NCI-H2171 (cell line): ENCODE measurements at places on chromosomes 5 and 9.

GRCh38 chr9:21095561-21095960 lies 17.8 kb upstream of the IFNB1 start:
- DNase-seq: no peak

DNA sequence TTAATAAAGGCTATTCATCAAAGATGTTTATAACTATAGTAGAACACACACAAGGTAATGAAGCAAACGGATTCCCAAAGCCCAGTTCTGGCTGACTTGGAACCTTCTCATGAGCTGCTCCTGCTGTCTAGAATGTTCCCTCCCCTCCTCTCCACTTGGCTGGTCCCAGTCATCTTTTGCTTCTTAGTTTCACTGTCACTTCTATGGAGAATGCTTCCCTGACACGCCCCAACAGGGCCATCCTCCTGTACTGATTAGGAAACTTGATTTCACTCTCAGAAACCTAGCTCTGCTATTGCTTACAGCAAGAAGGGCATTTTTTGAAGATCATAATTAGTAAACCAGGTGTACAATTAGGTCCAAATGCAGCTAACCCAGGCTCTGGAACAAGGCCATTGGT lies 3.2 kb upstream of the RAPGEF1 start:
- DNase-seq: no peak

- DNase-seq: peak; percentile 92
These were observed at the start of gene COL5A1 for GRCh38 chr9:134641173-134641989. COL5A1 (plus strand) TSS chr9:134641803; CDS start chr9:134642188, 385 bp downstream.

DNA sequence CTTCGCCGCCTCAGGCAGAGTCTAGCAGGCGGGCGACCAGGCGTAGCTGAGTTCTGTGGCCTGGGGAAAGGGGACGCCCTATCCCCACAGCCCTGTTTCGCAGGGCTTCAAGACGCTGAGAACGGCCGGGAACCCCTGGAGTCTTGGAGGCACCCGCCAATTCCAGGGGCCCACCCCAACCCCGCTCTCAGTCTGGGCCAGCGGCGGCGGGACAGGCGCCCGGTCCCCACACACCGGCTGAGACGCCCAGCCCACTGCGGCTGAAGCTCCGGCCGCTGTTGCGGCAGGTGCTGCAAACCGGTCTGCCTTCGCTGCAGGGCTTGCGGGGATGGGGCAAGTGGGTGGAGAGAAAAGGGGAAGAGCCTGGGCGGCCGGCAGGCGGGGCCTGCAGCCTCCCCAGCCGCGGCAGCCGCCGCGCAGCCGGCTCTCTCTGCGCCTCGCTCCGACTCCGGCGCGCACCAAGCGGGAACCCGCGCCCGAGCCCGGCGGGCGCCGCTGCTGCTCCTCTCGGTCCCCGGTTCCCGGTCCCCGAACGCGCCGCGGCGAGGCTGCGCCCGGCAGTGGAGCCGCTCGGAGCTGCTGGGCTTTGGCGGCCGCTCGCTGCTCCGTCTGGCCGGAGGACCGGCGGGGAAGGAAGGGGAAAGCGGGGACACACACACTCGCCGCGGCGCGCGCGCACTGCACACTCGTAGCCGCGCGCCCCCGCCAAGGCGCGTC lies at the start of gene PIP5K1B:
PIP5K1B (plus strand) TSS at position 427 of the 717 bp plus-strand sequence. CDS start 117,375 bp downstream, outside the sequence.
- peak; percentile 23 for DNase-seq

DNA sequence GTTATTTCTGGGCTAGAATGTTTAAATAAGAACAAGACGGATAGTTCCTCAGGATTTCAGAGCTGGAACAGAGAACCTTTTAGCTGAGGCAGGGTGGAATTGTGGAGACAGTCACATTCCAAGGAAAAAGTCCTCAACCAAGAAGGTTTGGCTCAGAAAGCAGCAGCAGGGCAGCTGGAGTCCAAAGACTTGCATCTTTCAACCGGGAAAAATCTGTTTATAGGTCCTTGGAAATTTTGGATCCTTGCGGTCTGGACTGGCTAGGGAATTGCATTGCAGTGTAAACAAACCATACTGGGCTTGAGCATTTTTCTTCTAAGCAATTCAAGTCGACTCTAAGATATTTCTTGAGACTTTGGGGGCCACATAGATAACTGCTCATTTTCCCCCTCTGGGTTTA lies 40.8 kb upstream of the HMHB1 start:
- no peak for DNase-seq

GRCh38 chr5:75050415-75050814 lies 1.9 kb downstream of the GCNT4 start:
- DNase-seq: no peak

GRCh38 chr9:93222890-93223259 lies 38.9 kb downstream of the WNK2 start:
- DNase-seq: no peak

- DNase-seq: no peak
These were observed 1628.7 kb downstream of the MAT2B start for GRCh38 chr5:165134155-165134554.

DNA sequence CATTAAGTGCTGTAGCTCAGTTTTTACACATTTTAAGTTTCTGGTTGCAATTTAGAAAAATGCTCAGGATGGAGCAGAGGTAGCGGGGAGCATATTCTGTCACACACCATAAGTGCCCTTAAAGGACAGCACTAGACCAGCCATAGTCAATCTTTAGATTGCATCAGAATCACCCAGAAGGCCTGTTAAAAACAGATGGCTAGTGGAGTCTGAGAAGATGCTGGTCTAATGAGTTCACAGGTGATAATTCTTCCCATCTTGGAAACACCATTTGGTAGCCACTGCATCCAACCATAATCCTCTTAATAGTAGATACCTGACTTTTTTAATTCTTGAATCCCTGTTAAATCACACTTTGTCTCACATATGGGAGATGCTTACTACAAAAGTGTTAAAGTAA lies 113.2 kb downstream of the CDH18 start:
- DNase-seq: no peak

DNA sequence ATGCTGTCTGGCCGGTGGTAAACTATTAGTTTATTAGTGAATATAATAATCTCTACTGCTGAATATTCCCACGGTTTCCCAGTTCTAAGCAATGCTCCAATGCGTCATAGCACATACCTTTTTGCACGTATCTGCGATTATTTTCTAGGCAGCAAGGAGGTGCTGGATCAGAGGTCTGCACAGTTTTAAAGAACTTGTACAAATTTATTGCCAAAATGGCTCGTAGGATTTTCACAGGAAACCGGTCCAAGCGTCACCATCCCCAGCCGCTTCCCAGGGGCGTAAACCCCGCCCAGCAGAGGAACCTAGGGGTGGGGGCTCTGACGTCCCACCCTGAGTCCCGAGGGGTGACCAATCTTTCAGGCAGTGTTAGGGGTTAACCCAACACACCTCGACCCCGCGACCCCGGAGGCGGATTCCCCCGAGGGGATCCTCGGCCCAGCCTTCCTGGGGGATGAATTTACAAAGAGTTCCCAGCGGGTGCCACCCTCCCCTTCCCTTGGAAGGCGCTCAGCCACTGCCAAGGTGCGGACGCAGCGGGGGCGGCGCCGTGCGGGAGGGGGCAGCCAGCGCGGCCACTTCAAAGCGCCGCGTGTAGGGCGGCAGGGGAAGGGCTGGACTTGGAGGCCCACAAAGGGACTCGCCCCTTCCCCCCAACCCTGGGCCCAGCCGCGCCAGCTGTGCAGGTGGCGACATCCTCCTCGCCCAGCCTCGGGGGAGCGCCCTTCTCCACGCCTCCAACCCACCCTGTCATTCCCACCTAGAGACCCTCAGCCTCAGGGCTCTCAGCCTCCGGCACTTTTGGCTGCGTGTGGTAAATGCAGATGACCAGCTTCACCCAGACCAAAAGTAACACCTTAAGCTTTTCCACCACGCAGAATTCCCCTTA lies 43.5 kb upstream of the TCF7 start:
- no peak for DNase-seq

DNA sequence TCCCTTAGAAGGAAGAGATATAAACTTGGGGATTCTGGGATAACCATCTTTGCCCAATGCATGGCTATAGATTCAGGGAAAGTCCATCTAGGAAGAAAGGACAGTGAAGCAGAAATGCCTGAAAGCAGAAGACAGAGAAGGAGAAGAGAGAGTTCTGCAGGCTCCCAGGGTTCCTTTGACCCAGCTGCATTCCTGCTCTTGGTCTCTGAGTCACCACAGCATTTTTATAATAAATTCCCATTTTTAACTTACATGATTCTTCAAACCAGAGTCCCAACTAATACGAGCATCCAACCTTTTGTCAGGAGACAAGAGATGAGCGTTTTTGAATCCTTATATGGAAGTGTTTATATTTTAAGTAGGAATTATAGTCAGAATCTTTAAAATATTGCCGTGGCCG lies 12.0 kb upstream of the AOPEP start:
- no peak for DNase-seq

DNA sequence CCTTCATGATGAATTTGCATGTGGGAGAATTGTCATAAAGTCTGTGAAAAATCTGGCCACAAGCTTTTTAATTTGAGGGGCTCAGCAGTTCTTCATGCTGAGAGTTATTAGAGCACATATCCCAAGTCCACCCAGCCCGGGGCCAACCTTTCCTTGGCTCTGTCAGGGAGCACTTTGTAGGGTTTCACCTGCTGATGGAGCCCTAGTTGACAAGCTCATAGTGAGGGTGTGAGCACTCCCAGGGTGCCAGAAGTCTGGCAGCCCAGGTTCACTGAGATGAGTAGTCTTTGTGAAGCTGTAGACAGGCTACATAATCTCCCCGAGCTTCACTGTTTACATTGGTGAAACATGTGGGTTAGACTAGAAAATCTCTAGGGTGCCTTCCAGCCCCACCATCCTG lies 97.2 kb upstream of the NREP start:
- no peak for DNase-seq

DNA sequence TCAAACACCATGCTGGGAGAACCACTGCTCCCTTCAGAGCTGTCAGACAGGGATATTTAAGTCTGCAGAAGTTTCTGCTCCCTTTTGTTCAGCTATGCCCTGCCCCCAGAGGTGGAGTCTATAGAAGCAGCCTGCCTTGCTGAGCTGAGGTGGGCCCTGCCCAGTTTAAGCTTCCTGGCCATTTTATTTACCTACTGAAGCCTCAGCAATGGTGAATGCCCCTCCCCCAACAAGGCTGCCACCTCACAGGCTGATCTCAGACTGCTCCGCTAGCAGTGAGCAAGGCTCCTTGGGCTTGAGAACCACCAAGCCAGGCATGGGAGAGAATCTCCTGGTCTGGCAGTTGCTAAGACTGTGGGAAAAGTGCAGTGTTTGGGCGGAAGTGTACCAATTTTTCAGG lies 205.5 kb upstream of the PTGER4 start:
- no peak for DNase-seq

DNA sequence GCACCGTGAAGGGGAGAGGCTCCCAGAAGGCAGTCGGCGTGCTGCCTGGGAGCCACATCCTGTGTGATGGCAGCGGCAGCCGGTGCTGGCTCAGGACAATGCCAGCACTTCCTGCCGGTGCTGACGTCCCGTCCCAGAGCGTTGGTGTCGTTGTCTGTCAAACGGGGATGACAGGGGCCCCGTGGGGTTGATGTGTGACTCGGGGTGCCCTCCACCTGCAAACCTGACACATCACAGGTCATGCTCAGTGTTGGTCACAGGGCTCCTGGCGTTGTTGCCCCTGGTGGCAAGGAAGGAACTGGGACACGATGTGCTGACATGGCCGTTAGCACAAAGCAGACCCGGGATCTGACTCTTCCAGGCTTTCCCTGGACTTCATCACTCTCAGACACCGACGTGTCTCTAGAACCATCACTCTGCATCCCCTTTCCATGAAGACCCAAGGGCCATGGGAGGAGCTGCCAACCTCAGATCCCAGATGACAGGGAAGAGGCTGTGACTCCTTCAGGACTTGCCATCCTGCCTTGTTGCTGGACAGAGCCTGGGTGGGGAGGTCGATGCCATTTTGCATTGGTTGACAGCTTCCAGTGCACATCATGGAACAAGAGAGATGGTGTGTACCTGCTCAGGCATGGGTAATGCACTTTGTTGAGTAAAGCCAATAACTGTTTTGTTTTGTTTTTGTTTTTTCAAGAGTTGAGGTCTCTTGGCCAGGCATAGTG lies 21.5 kb downstream of the PLPP7 start:
- no peak for DNase-seq

DNA sequence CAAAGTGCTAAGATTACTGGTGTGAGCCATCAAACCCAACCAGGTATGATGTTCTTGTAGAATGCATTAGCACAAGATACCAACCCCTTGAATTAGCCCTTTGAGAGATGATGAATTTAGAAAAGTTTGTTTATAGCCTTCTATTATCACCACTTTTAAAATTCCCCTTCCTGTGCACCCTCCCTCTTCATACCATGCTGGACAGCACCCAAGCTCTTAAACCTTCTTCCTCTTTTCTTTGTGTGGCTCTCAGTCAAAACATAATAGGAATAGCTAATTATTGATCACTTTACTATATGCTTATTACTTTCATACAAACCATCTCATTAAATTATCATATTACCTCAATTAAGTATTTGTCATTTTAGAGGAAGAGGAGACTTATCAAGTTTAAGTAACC lies 87.6 kb upstream of the TMED7 start:
- no peak for DNase-seq

GRCh38 chr5:10229306-10230048 lies 20.2 kb downstream of the ATPSCKMT start:
- no peak for DNase-seq

DNA sequence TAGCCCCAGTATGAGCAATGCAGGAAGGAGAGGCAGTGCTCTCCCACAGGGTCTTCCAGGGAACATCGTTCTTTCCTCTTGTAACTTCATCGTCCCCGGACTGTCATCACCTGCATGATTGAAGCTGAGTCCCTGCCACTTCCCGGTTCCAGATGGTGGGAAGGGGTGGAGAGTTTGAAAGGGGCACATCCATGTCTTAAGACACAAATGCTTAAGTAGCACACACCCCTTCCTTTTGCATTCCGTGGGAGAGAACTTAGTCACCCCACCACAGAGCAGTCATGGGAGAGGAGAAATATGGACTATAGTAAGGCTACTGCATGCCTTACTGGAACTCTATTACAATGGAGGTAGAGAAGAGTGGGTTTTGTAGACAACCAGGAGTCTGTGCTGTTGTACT lies 165.3 kb upstream of the GAS1 start:
- DNase-seq: no peak

- DNase-seq: no peak
These were observed 24.4 kb downstream of the C5orf22 start for GRCh38 chr5:31556461-31556860.

- DNase-seq: no peak
These were observed 26.9 kb upstream of the GALNT10 start for GRCh38 chr5:154163327-154164248.

- DNase-seq: no peak
These were observed 79.2 kb downstream of the PLK2 start for GRCh38 chr5:58380655-58381054.

GRCh38 chr5:41371738-41372137 lies 138.7 kb downstream of the PLCXD3 start:
- DNase-seq: no peak

GRCh38 chr5:144857454-144857853 lies 686.8 kb downstream of the KCTD16 start:
- no peak for DNase-seq

DNA sequence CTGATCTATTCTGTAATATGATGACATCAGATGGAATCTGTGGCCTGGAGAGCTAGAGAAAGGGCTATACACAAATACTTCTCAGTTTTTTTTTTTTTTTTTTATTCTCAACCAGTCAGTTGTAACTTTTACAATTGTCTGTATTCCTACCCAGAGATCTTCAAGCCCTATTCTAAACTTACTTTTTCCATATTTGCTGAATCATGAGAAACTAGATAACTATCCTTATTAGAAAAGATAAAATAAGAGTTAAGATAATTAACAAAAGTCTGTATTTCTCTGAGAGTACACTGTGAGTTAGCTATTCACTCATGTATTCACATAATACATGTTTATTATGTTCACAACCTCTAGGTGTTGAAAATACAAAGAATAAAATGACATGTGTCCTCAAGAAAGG lies 1575.9 kb downstream of the EFNA5 start:
- no peak for DNase-seq

- DNase-seq: no peak
These were observed 119.8 kb upstream of the ALDH1B1 start for GRCh38 chr9:38272710-38273109.
